ENCODE measurements at places on chromosomes 13 and 19. TPM values are rescaled to one million over a fixed set of nuclear protein-coding genes. Genes with fewer than 3 reads are reported as not detected.

The NLRP9 gene
- not detected for total RNA-seq

DNA sequence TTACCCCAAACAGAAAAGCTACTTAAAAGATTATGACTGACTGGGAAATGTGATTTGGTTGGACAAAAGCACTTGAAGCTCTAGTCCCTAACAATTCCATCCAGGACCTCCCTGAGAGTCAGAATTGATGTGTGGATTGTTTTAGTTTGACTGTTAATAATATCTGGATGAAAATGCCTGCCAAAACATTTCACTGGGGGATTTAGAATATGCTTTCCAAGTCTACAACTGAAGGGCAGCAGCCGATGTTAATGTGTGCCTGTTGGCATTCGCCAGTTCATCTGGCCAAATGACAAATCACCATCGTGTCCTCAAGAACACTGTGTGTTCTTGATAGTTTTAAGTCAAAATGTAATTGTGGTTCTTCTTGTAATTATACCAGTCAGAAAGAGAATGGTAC is 76.0 kb upstream of the TSC22D1 start:
- no peak for DNase-seq

The CLDN10 gene
- total RNA-seq, result not detected

- DNase-seq, result no peak
These were observed 7.1 kb upstream of the WDR18 start for GRCh38 chr19:977058-977464.

GRCh38 chr13:50457415-50458393 is 385.8 kb downstream of the DLEU7 start:
- DNase-seq, result no peak

The SPACA4 gene
- not detected for total RNA-seq

GRCh38 chr19:10393137-10393536 is 10.2 kb downstream of the CDC37 start:
- no peak for DNase-seq

- no peak for DNase-seq
These were observed 121.6 kb upstream of the SPATA13 start for GRCh38 chr13:24038841-24039330.

DNA sequence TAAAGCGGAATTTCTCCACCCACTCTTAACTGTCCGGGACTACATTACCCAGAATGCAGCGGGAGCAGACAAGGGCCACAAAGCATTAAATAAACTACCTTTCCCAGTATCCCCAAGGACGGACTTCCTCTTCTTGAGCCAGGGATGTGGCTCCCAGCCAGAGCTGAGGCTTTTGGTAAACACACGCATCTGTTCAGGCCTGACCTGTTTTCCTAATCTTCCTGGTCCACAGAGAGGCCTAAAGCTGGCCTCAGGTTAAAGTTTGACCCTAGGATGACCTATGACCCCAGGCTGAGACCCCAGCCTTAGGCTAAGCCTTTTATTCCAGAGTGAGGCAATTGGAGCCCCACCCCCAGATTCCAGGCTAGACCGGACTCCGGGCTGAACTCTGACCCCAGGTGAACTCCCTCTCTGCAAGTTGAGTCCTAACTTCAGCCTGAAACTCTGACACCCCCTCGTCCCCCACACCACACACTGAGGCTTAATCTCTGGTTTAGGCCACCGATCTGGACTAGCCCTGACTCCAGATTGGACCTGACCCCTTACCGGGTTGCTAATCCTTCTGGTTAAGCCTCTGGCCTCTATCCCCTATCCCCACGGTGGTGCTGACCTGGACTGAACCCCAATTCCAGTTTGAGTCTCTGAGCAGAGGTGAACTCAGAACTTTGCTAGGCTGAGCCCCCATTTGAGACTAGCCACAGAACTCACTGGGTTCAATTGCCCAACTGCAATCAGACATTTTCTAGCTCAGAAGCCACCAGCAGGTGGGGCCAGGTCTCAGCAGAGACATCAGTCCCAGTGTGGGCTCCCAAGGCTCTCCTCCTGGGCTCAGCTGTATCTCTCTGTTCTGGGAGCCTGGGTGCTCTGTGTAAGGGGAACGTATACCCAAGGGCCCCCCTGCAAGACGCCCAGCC is 750 bp upstream of the GPR108 start:
- DNase-seq, result peak; percentile 93

GRCh38 chr13:33228648-33229445 is 56.7 kb downstream of the STARD13 start:
- peak; percentile 24 for DNase-seq

GRCh38 chr13:32059511-32059984 is 28.0 kb downstream of the FRY start:
- DNase-seq, result no peak

GRCh38 chr13:30410705-30411125 is 11.6 kb upstream of the UBE2L5 start:
- DNase-seq, result no peak

GRCh38 chr19:53519446-53519845 is 18.5 kb upstream of the ZNF331 start:
- DNase-seq, result no peak

The C19orf53 gene
- 132 TPM for total RNA-seq

The TMED1 gene
- total RNA-seq, result 16.7 TPM

DNA sequence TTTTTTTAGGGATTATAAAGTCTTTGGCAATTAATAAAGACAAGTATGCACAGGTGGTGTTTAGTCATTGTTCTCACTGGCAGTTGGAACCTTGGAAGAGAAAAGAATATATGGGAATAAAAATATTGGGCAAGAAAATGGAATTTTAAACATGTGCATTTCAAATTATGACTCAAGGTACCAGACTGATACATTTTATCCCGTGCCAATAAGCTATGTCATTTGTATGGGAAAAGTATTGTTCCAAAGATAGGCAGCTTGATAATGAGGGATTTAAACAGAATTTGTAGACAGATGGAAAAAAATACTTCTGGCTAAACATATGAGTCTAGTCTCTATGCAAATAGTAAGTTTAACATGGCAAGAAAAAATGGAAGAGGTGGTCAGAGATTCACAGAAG is 169.5 kb upstream of the UFM1 start:
- no peak for DNase-seq

The ZNF524 gene
- 20.9 TPM for total RNA-seq

GRCh38 chr19:35026418-35026817 is 3.9 kb upstream of the SCN1B start:
- DNase-seq, result no peak

Measured in activated naive CD4-positive, alpha-beta T cell treated with anti-CD3 and anti-CD28 coated beads for 36 hours (primary cell).